ENCODE measurements at places on chromosomes 1 and 21.
A peak's percentile ranks its signal among the peaks of the same experiment; 100 is the strongest.

DNA sequence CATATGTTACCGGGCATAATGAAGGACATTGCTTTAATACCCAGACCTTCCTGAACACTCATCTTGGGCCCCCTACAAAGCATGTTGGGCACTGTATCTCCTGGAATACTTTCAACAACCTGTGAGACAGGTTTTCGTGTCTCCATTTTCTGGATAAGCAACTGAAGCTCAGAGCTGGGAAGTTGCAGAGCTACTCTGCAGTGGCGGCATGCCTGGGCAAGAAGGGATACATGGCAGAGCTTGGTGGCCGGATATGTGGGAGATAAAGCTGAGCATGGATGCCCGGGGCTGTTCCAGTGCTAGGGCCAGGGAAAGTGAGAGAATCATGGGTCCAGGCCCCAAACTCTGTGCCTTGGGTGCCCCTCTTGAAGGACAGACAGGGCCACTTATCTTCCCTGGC, 71.6 kb upstream of the KCND3 start:
- no peak for DNase-seq

DNA sequence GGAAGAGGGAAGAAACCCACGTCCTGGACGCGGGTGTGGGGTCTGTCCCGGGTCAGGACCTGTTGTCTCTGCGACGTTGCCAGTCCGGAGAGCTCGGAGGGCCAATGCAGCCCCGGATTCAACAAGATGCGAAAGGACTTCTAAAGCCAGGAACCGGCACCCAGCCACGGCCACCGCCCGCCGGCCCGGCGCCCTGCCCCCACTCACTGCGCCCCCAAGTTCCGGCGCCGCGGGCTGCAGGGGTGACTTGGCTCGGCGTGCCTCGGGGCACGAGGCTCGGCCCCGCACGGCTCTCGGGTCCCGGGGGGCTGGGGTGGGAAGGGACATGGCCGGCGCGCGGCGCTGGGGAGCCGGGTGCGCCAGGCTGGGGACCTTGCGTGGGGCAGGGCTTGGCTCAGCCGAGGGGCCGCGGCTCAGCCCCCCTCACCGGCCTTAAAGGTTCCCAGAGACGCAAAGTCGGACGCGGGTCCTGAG, 51.8 kb upstream of the H6PD start:
- no peak for DNase-seq

- DNase-seq = no peak
Measured at GRCh38 chr21:38716942-38717341, 88.8 kb upstream of the ETS2 start.

GRCh38 chr1:94395748-94396309, 22.4 kb upstream of the ABCD3 start:
- DNase-seq = no peak

- DNase-seq = no peak
Measured at GRCh38 chr1:117656202-117656641, 50.4 kb downstream of the TENT5C start.

GRCh38 chr1:118184739-118185083, 317 bp downstream of the SPAG17 start:
- no peak for DNase-seq

DNA sequence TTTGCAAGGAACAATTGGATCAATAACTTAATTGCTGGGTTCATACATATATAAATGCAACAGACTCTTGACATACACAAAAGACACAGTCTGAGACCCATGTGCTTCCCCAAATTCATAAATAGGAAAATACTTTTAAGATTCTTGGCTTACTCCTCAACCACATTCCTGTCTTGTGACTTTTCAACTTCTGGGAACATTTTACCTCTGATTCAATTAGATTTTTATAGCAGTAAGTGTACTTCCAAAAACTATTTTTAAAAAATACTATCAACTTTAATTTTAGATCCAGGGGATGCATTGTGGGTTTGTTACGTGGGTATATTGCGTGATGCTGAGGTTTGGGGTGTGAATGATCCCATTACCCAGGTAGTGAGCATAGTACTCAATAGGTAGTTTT, 406.7 kb downstream of the RPS6KC1 start:
- no peak for DNase-seq

GRCh38 chr1:86149591-86149990, 7.0 kb downstream of the COL24A1 start:
- DNase-seq = no peak

GRCh38 chr1:69540052-69540451, 27.7 kb upstream of the LRRC7 start:
- no peak for DNase-seq

- no peak for DNase-seq
Measured at GRCh38 chr1:227749225-227749624, 14.0 kb downstream of the SNAP47 start.

- DNase-seq = no peak
Measured at GRCh38 chr1:223811634-223812101, 34.1 kb downstream of the TP53BP2 start.

DNA sequence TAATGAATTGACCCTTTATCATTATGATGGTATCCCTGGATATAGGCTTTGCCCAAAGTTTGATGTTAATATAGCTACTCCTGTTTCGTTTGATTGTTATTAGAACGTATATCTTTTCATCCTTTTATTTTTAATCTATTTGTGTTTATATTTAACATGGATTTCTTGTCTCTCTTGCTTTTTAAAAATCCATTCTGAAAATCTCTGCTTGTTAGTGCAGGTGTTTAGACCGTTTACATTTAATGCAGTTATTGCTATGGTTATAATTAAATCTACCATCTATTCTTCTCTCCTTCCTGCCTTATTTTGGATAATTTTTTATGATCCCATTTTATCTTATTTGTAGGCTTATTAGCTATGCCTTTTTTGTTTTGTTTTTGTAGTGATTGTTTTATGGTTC, 12.4 kb downstream of the TSNAX start:
- no peak for DNase-seq

DNA sequence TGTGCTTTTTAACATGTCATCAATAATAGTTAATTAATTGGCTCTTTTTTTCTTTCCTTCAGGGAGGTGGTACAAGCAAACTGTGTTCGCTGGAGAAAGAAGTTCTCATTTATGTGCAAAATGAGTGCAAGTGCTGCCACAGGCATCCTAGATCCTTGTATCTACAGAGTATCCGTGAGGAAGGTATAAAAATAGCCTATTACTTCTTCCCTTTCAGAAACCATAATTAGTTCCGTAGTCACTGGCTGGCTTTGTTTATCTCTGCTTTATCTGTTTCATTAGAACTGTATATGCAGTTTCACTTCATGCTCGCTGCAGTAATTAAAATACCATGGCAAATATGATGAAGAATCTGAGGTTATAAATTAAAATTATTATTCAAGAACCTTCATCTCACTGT, 40.6 kb downstream of the EEIG2 start:
- no peak for DNase-seq

DNA sequence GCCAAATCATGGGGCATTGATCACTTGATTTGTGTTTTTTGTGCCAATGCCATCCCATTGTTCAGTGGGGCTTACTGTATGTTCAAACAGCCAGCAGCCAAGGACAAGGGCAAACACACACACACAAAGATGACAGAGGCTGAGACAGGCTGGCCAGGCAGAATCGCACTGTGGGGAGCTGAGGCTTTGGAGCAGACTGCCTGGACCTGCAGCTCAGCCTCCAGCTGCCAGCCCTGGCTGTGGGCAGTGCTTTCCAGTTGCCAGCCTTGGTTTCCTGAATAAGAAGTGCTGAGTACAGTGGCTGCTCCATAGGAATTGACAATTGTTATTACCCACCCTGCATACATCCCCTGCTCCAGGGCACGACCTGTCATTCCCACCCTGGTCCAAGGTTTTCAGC, 16.9 kb upstream of the PCP4 start:
- DNase-seq = no peak

DNA sequence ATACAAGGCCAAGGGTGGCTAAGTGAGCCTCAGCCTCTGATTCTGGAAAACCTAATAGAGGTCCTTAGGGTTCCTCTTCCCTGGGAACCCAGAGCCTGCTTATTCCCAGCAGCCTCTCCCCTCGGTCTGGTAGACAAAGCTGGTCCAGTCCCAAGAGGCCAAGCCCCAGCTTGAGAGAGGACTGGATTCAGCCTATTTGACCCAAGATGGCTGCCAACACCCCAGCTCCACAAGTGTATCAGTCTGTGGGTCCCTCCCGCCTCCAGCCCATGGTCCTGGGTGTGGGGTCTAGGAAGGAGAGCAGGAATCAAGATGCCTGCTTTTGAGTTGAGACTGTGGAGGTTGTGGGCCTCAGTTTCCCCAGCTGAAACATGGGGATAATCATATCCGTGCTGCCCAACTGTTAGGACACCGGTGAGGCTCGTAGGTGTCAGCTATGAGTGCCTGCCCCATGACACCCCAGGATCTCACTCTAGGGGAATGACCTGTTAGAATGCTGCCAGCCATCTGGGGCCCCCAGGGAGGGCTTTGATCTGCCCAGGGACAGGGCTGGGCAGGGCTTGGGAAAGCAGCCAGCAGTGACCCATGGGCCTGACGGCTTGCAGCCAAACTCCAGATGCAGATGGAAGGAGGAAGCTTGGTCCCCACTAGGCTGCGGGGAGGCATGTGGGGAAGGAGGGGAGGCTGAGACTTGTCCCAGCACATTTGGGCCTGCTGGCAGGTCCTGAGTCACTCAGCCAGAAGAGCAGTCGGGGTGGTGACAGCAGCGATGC, 45.4 kb downstream of the NUAK2 start:
- DNase-seq = no peak

DNA sequence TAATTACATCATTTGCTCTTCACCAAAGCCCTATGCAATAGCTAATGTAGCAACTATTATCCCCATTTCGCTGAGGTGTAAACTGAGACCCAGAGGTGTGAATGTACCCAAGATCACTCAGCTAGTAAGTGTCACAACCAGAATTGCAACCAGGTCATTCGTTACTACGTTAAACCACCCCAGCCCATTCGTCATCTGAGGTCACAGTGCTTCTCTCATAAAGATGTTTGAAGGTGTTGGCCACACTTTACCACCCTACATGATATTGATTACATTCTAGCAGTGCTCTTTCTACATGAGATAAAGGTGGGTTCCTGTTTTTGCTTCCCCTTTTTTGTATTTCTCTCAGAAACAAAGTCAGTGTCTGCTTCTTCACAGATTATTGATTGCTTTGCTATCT, 195.3 kb downstream of the ZBTB18 start:
- no peak for DNase-seq

GRCh38 chr1:41520951-41521752, 36.7 kb upstream of the EDN2 start:
- no peak for DNase-seq

DNA sequence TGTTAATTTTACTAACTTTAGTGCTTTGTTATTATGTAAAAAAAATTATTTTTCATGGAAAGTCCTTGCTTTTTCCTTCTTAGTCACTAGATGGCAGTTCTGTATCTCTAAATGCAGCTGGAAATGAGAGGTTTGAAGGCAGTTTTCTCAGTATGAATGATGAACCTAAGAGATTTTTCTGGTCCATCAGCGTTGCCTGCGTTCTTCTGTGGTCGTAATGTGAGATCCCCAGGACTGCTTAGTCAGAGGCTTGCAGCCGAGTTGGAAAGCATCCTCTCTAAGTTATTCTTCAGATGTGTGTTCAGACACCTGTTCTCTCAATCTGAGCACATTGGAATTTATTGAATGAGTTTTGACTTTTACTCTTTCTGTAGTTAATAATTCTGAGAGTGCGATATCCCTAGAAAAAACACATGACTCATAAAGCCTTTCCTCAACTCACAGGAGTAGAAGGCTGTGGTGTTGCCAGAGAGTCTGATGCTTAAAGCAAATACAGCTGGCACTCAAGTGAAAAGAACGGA, 99.3 kb downstream of the FMN2 start:
- peak; percentile 71 for DNase-seq

DNA sequence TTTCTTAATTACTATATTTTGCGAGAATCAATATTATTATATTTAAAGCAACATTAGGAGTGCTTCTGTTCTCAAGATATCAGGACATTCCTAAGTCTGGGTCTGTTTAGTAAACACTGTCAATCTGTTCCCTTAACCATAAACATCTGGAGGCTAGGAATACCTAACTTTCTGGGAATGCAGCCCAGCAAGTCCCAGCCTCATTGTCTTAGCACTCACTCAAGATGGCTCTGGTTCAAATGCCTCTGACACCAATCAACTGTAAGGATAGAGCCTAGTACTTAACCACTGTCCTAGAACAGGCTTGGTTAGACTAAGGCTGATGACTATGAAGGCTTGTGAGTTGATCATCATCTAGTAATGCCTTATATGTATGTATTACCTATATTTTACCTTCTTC, 61.5 kb downstream of the TNN start:
- no peak for DNase-seq

GRCh38 chr1:225480825-225481434, 53.1 kb upstream of the LBR start:
- no peak for DNase-seq

GRCh38 chr1:163046071-163046470, 23.1 kb upstream of the RGS4 start:
- DNase-seq = no peak

GRCh38 chr1:164712131-164713036, 153.4 kb downstream of the PBX1 start:
- DNase-seq = no peak

GRCh38 chr1:48841966-48842365, 65.3 kb upstream of the BEND5 start:
- no peak for DNase-seq

GRCh38 chr1:63731117-63732043, 42.4 kb upstream of the ROR1 start:
- DNase-seq = peak; percentile 97

DNA sequence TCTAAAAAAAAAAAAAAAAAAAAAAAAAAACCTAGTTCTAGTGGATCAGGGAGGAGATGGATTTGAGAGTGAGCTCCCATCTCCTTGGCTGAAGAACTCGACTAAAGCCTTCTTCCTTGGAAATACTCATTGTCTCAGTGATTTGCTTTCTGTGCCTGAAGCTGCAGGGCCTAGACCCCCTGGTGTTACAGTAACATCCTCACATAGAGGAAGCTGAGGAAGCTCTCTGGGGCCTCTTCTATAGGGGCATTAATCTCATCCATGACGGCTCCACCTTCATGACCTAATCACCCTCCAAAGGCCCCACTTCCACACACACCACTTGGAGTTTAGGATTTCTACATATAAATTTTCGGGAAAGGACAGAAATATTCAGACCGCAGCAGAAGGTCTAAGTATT, 95.9 kb upstream of the ETS2 start:
- no peak for DNase-seq

DNA sequence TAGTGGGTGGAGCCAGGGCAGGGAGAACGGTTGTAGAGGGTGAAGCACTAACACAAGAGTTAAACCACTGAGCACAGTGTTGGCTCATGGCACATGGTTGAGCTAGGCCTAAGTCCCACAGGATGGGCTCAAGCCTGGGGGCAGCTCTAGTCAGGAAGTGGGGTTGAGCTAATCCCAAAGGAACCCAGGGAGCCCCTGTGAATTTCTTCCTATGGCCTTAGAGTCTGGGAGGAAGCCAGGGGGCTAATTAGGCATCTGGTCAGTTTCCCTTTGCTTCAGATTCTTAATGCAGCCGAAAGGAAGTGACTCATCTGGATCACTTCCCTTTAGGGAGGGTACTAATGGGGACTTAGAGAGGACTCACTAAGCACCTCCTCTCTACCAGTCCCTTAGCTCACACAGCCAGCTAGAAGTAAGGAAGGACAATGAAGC, 10.1 kb downstream of the CFAP45 start:
- DNase-seq = peak; percentile 75
